Sciatic nerve (tissue), 2 donors: ENCODE measurements at places on chromosomes 2 and 18.

DNA sequence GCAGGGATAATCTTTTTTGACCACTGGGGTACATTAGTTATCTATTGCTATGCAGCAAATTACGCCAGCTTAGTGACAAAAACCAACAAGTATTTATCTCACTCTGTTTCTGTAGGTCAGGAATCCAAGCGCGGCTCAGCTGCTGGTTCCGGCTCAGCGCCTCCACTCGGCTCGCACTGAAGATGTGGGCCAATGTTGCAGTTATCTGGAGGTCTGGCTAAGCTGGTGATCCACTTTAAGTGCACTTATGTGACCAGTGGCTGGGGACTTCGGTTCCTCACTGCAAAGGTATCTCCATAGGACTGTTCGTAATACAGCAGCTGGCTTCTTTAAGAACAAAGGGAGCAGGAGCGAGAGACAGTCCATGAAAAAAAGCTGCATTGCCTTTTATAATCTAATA is 591.9 kb downstream of the TMEM182 start:
- no peak for DNase-seq

GRCh38 chr2:88258208-88258607 is 88.1 kb downstream of the THNSL2 start:
- DNase-seq, result no peak

DNA sequence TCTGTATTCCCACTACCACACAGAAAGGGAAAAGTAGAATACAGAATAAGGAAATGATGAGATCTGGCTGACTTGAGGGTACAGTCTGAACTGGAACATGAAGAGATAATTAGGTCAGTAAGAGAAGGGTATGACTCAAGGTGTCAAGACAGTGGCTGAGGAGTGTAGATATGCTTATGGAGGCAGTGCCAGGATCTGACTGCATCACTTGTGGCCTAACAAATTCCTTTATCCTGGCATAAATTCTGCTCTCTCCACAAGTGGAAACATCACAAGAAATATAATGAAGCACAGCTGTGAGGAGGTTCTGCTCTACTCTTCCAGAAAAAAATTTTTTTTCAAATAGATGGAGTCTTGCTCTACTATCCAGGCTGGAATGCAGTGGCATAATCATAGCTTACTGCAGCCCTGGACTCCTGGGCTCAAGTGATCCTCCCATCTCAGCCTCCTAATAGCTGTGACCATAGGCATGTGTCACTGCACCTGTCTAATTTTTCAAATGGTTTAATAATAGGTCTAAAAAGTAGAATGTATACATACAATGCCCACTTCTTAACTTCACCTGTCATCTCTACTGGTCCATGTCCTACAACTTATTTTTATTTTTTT is 85.3 kb downstream of the C2orf74 start:
- DNase-seq, result no peak

DNA sequence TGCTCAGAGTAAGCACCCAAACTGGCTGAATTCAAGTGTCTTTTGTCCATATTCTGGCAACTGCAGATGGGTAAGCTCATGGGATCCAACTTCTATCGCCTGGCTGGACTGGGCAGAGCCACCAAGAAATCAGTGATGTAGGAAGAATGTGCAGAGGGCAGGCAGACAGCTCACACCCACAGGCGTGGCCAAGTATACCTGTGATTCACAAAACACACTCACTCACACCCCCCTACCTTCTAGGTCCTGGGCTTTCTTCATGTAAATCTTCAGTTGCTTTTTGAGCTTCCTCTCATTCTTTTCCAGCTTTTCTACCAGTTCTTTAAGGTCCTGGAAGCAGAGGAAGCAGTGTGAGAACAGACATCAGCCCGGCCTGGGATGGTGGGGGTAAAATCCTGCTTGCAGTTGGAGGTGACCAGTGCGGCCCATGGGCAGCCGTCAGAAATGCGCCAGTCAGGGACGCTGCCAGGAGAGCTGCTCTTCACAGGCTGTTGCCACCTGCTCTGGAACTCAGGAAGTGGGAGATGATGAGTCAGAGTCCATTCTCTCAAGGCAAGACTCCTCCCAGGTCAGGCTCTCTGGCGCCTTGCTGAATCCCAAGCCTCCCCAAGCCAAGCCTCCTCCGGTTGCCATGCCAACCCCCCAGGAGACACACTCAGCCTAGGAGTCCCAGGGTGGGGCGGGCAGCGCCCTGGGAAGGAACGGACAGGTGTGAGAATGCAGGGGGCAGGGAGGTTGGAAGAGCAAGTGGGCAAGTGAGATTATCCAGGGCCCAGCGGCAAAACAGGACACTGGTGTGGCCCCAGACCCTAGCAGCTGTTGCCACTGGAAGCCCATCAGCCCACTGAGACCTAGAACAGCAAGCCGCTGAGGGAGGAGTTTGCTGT is 36.2 kb upstream of the ACAA2 start:
- no peak for DNase-seq

DNA sequence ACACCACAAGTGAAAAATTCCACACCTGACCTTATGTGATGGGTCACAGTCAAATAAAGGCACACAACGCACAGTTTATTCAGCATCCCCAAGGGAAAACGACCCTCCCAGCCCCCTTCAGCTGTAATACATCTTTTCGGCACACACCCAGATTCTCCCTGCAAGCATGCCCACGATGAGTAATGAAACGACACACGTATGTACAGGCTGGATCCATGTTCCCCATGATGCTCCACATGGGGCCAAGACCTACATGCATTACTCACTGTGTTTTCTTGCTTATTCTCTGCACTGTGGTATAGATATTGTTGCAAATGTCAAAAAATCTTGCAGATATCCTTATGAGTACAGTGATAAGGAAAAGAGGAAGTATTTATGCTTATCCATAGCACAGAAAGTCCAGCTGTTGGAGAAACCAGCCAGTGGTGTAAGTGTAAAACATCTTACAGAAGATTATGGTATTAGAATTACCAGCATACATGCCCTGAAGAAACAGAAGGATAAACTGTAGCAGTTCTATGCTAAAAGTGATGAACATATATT is 32.5 kb upstream of the SGPP2 start:
- no peak for DNase-seq

DNA sequence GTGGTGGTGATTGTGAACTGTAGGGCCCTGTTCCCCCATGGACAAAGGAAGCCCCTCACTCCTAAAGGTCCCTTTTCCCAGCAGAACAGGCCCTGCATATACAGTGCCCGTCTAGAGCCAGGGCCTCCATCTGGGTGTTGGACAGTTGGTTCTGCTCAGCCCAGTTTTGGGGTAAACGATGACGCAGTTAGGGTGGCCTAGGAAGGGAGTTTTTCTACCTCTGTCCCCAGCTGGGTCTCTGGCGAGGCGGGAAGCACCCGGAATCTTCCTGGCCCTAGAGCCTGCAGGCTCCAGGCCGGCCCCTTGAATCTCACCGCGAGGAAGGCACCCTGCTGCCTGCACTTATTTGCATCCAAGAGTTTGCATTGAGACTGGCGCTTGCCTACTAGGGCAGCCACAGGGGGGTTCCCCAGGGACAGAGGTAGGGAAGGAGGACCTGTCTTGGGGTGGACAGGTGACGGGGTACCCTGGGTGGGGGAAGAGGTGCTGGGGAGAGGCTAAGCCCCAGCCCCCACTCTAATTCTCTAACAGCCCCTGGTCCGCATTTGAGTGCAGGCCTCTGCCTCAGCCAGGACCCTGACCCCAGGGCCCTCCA is 529 bp upstream of the MTA3 start:
- DNase-seq, result peak; percentile 62

GRCh38 chr2:128284841-128285240 is 33.8 kb downstream of the HS6ST1 start:
- no peak for DNase-seq

DNA sequence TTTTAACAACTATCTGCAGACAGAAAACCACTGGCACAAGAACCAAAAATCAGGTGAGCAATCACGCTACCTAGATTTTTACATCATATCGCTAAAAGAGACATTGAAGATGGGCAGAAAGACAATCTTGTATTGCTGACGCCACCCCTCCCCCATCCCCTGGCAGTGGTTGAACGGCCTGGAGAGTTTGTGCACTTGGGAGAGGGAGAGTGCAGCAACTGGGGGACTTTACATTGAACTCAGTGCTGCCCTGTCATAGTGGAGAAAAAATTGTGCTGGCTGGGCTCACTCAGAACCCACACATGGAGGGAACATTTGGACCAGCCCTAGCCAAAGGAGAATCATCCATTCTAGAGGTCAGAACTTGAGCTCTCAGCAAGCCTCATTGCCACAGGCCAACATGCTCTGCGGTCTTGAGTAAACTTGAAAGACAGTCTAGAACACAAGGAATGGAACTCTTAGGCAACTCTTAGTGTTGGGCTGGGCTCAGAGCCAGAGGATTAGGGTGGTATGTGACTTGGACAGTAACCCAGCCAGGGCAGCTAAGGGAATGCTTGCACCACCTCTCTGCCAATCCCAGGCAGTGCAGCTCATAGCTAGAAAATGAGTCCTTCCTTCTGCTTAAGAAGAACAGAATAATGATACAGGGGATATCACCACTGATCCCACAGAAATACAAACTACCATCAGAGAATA is 220.0 kb upstream of the CYP26B1 start:
- peak; percentile 48 for DNase-seq

GRCh38 chr2:84515788-84516187 is 510 bp upstream of the DNAH6 start:
- DNase-seq, result no peak

GRCh38 chr2:88471083-88471942 is 18.8 kb upstream of the FOXI3 start:
- DNase-seq, result no peak

- no peak for DNase-seq
Observed at GRCh38 chr2:95300450-95300849, 3.3 kb downstream of the KCNIP3 start.

GRCh38 chr2:11681722-11682589 is 12.0 kb upstream of the NTSR2 start:
- DNase-seq, result no peak

- no peak for DNase-seq
Observed at GRCh38 chr2:62303788-62304187, 107.9 kb downstream of the B3GNT2 start.

DNA sequence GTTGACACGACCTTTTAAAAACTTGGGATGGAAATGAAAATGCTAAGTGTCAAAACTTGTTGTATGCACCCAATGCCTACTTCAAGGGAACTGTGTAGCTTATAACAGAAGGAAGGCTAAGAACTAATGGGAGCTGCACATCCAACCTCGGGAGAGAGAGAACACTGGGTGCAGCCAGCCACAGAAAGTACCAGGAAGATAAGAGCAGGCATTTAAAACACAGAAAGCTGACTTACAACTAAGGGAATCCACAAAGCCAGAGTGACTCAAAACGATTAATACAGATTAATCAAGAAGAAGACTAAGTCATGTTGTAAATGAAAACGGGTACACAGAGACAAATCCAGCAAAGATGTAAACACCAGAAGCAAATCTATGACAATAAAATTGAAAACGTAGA is 113.4 kb downstream of the HDAC4 start:
- no peak for DNase-seq

GRCh38 chr2:38945372-38945771 is 55.7 kb downstream of the ARHGEF33 start:
- DNase-seq, result no peak

DNA sequence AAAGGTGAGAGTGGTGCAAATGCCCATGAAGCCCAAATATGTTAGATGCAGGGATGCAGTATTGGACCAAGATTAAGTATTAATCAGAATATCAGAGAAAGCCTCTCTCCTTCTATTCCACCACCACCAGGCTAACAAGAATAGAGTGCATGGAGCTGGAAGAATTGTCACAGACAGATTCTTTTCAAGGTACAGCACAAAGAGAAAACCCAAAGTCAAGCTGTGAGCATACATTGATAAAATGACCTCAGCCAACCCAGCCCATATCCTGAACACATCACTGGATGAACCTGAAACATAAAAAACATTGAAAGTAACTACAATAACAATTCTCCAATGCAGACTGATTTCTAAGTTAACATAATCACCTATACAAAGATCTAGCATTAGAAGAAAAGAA is 445.7 kb upstream of the NETO1 start:
- DNase-seq, result no peak

- no peak for DNase-seq
Observed at GRCh38 chr2:60998628-60999545, 18.6 kb upstream of the PEX13 start.

- DNase-seq, result no peak
Observed at GRCh38 chr18:841647-842370, 29.8 kb upstream of the YES1 start.

- DNase-seq, result no peak
Observed at GRCh38 chr2:134217351-134217750, 36.5 kb upstream of the MGAT5 start.

GRCh38 chr2:157501026-157501425 is 57.1 kb upstream of the CYTIP start:
- no peak for DNase-seq

- DNase-seq, result no peak
Observed at GRCh38 chr2:74760875-74761630, 72.9 kb upstream of the HK2 start.

DNA sequence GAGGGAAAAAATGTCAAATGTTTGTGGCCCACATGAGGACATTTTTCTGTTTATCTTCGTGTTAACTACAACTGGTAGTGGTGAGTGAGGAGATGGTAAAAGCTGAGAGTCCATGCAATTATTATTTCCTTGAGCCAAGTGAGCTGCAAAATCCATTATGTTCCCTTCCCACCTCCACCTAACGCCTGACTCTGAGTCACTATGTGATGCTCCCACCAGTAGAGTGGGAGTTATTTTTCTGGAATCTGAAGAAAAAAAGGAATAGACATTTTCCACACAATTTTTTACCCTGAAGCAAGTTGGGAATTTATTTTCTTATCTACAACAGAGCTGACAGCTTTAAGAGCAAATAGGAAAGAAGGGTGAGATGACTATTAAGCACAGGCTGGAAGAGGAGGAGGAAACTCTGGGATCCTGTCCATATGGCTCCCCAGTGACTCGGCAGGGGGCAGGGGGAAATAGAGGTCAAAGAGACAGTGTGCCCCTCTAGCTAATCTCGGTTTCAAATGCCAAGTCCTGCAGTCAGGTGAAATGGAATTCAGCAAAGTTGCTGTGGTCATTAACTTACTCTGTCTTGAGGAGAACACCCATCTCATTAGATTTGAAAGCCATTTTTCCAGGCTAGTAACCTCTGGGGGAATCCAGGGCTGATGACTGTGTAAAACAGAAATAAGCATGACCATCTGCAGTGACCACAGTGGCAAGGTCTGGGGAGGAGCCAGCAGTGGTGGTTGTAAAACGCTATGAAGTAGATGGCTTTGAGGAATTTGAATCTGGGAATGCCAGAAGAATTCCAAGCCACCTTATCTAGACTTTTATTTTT is 463.9 kb downstream of the STK39 start:
- no peak for DNase-seq

DNA sequence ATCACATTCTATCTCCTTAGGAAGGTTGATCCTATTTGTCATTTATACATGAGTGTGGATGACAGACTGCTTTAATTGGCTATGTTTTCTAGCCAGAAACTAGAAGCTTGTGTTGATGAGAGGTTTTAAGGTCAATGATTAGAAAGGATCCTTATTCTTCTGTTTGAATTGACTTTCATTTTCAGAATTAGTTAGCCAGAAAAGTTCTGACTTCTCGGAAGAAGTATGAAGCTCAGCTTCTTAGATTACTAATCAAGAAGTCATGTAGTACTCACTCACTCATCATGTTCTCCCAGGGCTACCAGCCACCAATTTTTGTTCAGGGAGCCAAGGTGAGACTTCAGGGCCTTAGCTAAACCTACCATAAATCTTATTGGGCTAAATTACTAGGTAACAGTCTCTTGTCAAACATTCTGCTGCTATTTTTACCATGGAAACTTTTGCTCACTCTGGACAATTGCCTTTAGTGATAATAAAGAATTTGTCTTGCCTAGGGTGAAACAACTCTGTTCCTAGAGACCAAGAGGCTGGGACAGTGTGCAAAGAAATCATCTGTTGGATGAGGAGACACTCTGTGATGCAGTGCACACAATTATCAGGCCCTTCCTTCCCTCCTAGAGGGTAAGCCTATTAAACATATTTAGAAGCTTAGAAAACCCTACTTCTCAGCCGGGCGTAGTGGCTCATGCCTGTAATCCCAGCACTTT is 111.6 kb upstream of the DNMT3A start:
- DNase-seq, result no peak
